ENCODE measurements at places on chromosomes 6 and 20.

DNA sequence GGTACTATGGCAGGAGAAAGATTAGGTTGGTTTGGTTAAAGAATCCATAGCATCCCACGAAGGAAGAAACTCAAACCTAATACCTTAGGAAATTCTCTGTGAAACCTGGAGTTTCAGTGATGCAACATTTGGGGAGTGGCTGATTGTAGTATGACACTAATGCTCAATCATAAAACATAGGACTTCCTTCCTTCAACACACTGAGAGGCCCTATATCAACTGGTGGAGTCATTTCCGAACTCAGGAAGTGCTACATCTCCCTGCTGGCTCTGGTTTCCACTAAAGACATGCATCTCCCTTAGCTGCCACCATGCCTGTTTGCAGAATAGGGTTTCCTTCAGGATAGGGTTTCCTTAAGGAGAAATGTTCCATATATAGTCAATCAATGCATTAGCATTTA lies 5.2 kb upstream of the MANEA start:
- DNase-seq, result no peak

GRCh38 chr6:81172056-81172740 lies 580.3 kb downstream of the TENT5A start:
- no peak for DNase-seq

DNA sequence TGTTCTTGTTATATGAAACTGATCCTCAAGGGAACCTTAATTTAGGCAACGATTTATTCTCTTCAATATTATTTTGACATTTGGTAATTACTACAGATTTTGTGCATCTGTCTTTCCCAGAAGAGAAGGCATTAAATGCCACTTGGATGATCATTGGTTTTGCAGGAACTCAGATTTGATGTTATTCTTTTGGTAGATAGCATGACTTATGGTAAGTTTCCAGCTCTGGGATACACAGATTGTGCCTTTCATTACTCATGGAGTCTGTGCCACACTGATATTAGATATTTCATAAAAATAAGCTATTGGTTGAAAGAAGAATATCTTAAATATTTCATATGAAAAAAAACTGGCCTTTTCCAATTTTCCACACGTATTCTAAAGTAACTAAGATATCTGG lies 120.1 kb downstream of the AIG1 start:
- no peak for DNase-seq

- DNase-seq, result no peak
Observed at GRCh38 chr6:5175635-5176034, 85.1 kb downstream of the LYRM4 start.

GRCh38 chr6:163412801-163413344 lies 1.6 kb upstream of the QKI start:
- no peak for DNase-seq

DNA sequence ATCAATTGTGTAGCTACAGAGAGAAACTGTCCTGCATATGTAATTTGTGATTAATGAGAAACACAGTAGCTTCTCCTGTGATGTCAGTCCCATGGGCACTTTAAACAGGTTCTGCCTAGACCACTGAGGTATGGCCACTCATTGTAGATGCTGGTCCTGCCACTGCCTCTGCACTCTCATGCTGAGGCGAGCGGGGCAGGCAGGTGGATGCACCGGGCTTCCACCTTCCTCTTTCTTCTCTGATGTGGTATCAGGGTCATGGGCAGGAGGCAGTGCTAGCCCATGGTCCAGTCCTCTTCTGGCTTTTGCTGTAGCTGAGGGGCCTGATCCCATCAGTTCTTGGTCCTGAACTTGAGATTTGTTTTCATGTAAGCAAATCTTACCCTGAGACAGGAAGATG lies 58.7 kb downstream of the ADGB start:
- DNase-seq, result no peak

DNA sequence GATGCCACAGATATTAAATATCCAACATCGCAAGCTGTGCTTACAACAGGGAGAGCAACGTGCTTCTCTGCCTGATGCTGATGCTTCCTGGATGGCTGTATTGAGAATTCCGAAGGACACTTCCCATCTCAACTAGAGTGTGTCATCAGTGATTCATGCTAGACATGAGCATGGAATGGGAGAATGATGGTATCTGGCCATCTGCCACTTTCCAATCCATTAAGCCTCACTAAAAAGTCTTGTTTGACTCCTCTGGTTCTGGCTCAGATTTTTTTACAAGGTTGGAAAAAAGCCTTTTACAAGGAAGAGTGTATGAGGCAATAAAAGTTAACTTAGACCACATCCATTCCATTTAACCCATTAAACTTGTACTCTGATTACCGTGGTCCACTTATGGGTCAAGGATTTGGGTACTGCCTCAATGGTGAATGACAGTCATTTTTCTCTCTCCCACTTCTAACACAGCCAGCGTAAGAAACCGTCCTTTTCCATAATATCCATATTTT lies 265.3 kb downstream of the UST start:
- DNase-seq, result no peak

DNA sequence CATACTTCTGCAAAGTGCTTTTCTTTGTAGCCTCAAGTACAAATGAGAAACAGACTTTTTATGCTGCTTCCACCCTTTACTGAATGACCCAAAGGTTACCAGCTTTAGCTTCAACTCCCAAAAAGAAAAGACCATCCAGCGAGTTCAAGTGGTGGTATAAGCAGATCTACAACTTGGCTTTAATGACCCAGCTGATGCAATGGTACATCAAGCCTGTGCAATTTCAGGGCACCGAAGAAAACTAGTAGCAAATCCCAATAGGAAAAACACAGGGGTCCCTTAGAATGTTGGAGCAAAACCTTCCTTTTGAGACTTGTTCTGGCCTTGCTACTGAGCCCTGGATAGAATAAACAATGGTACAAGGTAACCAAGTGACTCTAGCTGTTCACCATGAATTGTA lies 33.8 kb downstream of the STX7 start:
- DNase-seq, result no peak

GRCh38 chr6:80637312-80637711 lies 530.8 kb downstream of the BCKDHB start:
- no peak for DNase-seq

DNA sequence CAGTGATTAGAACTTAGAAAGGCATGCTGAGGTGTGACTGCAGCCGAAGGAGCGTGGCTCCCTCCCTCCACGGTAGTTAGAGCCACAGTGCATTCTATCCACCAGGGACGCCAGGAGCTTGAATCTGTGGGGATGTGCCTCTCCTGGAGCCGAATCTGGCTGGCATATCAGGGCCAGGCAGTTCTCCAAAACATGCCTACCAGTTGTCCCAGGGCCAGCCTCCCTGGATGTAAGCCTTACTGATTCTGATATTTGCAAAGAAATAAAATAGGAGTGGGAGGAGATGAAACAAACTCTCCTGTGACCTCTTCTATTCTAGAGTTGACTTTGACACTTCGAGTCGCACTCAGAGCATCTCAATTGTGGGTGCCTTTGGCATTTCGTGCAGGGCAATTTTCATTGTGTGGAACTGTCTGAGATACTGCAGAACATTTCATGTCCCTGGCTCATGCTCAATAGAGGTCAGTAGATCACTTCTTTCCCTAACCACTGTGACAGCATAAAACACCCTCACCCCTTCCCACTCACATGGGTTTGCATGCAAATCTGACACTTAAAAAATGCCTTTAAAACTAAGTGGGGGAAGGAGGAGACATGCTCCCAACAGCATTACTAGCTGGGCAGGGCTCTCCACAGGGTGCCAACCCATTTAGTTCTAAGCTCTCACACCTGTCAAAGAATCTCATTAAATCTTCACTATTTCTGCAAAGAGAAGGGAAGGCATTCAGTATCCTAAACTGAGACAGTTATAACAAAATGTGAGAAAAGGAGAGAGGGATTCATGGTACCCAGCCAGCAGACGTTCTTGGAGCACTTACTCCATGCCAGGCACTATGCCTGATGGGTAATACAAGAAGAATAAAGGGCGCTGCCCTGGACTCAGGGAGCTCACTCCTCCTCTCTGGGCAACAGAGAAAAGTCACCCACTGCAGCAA lies 378.9 kb downstream of the PREX1 start:
- no peak for DNase-seq

- DNase-seq, result no peak
Observed at GRCh38 chr6:169253337-169254238, at the start of gene THBS2. Gene THBS2, minus strand, starts transcription at chr6:169253846. Its CDS starts 3,062 bp downstream, at chr6:169250784.

DNA sequence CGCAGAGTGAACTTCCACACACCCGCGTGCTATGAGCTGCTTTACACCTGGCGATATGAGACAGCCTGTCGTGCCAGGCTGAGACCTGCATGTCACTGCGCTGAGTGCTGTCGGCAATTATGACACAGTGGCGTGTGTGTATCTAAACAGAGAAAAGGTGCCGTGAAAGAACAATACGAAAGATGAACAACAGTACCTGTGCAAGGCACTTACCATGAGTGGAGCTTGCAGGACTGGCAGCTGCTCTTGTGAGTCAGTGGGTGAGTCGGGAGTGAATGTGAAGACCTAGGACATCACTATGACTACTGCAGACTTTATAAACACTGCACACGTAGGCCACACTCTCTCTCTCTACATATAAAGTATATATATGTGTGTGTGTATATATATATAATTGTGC lies 68.5 kb upstream of the DUSP22 start:
- DNase-seq, result no peak

- DNase-seq, result no peak
Observed at GRCh38 chr20:51486197-51487005, 56.1 kb downstream of the NFATC2 start.

DNA sequence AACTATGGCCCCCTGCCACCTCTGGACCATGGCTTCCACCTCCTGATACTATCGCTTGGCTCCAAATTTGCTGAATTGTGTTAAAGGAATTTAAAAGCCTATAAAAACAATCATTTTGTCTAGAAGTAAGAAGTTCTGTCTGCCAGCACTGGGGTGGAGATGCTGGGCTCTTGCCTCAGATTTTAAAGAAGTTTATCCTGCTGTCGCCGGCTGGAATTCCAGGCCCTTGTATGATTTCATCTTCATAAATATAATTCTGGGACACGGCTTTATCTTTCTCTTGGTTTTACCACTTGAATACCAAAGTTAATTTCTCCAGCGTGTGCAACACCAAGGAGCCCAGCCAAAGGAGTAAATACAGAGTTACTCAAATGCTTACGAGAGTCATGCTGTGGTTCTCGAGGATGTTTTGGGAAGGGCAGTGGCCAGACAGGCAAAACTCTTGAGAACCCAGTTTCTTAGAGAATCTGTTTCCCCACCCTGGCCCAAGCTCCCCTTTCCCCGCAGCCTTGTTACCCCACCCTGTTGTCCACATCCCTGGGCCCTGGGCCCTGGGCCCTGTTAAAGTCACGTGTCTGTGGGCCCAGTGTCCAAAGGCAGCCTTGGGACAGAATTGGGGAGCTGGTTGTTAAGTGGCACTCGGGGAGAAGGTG lies 31.9 kb downstream of the C6orf89 start:
- DNase-seq, result no peak

GRCh38 chr6:29655658-29656057 lies 1.2 kb upstream of the MOG start:
- no peak for DNase-seq

- DNase-seq, result no peak
Observed at GRCh38 chr20:31485450-31486339, 10.6 kb downstream of the REM1 start.

GRCh38 chr6:131001945-131002660 lies 60.9 kb downstream of the EPB41L2 start:
- DNase-seq, result no peak

GRCh38 chr20:50628853-50629669 lies 62.3 kb downstream of the RIPOR3 start:
- no peak for DNase-seq

DNA sequence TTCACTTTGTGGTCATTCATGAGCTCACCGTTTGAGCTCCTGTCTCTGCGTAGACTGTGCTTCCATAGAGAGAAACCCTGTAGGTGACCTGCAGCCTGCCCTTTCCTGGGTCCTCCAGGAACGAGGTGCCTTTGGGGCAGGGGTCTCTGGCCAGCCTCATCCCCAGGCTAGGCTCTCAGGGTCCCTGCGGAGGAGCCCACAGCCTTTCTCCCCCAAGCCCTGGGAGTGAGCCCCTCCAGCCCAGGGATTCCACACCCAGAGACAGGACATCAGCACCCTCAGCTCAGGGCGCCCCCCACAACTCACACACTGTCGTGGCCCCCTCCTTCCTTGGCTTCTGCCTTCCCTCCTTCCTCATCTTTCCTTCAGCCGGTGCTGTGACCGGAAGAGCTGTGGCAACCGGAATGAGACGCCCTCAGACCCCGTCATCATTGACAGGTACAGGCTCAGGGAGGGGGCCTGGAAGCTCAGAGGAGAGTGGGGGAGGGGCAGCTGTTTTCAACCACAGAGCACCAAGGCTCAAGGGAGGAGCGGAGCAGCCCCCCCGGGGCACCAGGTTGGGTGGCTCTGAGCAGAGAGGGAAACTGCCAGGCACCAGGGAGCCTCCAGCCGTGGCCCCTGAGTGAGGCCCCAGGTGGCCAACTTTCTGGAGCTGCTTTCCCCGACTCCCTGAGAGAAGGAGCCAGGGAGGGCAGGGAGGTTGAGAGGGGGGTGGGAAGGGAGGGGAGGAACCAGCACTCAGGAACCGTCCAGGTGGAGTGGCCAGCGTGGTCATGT lies 16.8 kb downstream of the EBF4 start:
- no peak for DNase-seq

- DNase-seq, result no peak
Observed at GRCh38 chr6:104159045-104159618, 700.6 kb downstream of the HACE1 start.

Data from stimulated activated CD4-positive, alpha-beta T cell treated with anti-CD3 and anti-CD28 coated beads, Interleukin-4, amount 100 ng/mL, for 4 hours (primary cell).